D341Med (cell line): ENCODE measurements at places on chromosomes 3 and 15.

- DNase-seq: no peak
Observed at GRCh38 chr3:172913911-172914655, 163.6 kb downstream of the ECT2 start.

DNA sequence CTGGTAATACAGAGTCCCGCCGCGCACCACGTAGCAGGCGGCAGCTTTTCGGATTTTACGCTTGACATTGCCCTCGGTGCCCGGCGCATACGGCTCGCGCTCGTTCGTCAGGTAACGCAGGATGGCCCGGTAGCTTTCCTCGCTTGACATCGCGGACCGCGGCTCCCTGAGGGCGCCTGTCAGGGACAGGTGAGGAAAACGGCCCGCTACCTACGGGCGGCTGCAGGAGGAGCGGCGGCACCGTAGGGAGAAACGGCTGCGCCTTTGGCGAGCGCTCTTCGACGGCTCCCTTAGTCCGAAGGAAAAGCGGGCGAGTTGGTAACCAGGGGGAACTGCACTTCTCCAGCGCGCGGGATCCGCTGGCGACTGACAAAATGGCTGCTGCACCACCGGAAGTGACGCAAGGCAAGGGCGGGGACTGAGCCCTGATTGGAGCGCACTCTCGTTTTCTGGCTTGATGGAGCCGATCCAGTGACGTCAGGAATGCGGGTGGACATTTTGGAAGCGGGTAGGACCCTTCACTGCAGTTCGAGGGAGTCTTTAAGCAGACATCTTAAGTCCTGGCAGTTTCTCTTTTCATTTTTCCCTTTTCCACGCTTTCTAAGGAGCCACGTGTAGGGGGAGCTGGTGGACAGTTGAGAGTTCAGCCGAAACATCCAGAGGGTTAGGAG lies at the start of gene ZBTB11:
ZBTB11 (minus strand) TSS at position 368 of the 671 bp plus-strand sequence; CDS start at position 150, 218 bp downstream.
- peak; percentile 93 for DNase-seq

DNA sequence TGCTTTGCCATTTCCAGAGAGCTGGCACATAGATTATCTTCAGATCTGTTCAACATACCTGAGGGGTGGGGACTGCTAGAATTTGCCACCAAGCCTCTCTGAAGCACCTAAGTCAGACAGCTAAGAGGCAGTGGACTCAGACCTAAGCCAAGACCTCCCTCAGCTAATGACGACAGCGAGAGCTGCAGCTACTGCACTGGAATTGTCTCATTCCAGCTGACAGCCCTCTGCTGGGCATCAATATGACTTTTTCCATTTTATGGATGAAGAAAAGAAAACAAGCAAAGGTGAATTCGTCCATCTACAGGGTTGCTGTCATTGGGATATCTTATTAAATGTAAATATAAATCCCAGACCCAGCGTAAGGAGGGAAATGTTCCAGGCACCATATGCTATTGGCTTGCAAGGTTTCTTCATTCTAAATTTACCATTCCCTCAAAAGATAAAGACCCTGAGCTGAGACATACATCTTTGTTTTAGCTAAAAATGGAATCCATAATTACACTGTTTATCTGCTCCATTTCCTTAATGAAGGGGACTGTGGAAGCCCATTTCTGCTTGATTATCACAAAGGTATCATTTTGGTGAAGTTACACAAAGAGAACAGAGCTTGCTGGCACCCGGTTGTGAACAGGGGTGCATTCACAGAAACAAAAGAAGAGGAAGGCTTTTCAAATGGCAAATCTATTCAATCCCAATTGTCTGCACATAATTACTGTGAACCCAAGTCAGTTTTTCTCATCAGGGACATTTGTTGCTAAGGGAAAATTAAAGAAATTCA lies 85.5 kb upstream of the LRTM1 start:
- DNase-seq: no peak

GRCh38 chr15:44883199-44883877 lies 73.1 kb upstream of the TERB2 start:
- no peak for DNase-seq

GRCh38 chr3:111323019-111323418 lies 219.0 kb upstream of the CD96 start:
- no peak for DNase-seq

- no peak for DNase-seq
Observed at GRCh38 chr15:52150871-52151270, 38.3 kb upstream of the BCL2L10 start.

GRCh38 chr3:80055306-80055705 lies 287.5 kb upstream of the ROBO1 start:
- peak; percentile 39 for DNase-seq

GRCh38 chr15:95975212-95975611 lies 355.3 kb upstream of the NR2F2 start:
- no peak for DNase-seq

DNA sequence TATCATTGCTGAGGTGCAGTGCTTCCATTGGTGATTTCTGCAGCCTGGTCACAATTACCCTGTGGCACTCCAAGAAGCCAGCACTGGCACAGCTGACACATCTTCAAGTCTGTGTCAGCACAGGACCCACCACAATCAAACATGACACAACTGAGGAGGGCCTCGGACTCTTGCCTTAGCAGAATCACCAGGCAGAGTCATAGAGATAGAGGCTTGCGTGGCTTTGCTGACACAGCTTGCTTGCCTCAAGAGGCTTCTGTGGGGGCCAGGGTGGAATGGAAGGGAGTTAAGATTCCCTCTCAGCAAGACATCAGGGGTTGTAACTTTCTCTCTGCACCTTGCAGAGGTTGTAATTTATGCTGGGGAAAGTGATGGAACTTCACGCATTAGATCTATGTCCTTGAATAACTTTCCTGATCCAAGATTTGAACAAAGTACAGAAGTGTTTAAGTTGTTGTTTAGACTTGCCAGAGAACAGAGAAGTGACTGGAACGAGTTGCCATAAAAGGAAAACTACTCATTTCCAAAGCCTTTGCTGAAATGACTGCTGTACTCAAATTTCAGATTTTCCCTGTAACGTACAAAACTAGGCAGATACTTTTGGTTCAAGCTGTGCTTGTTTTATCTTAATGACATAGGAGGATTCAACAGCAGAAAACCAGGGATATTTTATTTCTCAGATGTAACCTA lies 170.7 kb downstream of the DIPK2A start:
- DNase-seq: no peak

- no peak for DNase-seq
Observed at GRCh38 chr3:196096382-196096953, 14.6 kb upstream of the TFRC start.

- DNase-seq: peak; percentile 20
Observed at GRCh38 chr15:31504462-31504839, 177.8 kb downstream of the KLF13 start.
